ENCODE measurements at places on chromosomes 6 and 20.

- DNase-seq, result no peak
Measured at GRCh38 chr6:148811459-148811858, 64.6 kb downstream of the UST start.

- DNase-seq, result no peak
Measured at GRCh38 chr6:36455486-36456027, 12.8 kb downstream of the KCTD20 start.

GRCh38 chr6:35775031-35775430, 1.4 kb upstream of the CLPSL2 start:
- no peak for DNase-seq

DNA sequence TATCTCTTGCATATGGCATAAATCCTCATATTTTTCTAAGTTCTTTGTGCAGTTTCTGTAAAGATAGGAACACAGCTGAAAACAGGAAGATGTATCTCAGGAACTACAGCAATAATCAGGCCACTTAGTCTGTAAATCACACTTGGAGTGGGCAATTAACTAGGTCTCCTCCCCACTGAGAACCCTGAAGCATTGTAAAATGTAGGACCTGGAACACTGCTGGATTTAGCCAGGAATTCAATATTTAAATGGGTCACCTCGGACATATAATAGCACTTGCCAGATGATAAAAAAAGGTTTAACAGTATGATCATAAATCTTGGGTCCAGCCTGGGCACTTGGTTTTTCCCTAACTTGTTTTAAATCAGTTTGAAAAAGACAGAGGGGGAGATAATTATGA, 155.0 kb downstream of the GRM1 start:
- no peak for DNase-seq

DNA sequence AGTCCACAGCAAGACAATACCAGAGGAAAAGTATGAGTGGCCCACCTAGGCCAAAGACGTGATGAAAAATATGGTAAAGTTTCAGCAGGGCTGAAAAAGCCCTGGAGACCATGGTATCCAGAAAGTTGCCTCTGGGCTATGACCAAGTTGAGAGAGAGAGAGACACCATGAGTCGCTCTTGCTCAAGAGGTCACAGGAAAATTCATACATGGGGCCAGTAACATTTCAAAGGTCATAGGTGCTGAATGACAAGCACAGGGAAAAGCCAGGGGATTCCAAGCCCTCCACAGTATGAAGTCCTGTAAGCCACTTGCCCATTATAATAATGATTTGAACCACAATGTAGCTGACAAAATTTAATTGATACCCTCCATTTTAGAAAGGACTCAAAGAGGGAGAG, 657.7 kb upstream of the CITED2 start:
- no peak for DNase-seq

DNA sequence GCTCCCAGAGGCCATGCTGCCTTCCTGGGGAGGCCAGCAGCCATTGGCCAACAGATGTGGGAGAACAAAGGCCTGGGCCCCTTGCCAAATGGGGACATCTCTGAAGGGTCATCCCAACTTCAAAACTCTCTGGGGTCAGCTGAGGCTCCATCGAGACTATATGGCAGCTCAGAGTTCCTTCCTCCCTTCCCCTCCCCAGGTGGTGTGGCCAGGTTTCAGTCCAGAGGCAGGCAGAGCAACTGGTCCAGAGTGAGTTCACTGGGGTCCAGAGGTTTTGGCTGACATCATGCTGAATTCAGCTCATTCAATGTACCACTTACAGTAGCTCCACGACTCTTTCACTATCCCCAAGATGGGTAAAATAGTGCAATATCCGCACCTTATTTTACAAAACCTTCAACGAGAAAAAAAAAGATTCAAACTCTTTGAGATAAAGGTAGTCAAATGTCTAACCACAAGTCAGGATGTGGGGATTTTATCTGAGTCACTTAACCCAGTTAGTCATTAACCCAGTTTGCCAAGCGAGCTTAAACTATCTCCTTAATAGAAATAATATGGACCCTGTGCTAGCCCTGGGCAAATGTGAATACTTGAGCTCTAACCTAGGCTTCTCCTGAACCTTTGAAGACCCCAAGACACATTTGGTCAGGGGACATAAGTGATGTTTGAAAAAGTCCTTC, 108.4 kb upstream of the PLEKHG1 start:
- DNase-seq, result no peak

DNA sequence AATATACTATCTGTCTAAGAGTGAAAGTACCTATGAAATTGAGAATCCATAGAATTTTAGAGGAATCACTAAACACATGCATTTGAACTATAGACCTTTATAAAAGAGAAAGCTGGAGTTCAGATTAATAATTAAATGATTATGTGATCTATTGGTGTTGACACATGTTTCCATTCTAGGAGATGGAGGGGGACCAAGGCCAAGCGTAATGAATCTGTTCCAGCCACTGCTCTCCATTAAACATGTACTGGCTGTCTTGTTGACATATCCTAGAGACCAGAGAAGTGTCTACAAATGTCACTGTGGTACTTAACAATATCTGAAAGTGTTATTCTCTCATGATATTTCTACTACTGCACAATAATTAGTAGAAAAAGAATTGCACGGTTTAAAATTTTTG, 432.4 kb downstream of the BMP2 start:
- DNase-seq, result no peak

DNA sequence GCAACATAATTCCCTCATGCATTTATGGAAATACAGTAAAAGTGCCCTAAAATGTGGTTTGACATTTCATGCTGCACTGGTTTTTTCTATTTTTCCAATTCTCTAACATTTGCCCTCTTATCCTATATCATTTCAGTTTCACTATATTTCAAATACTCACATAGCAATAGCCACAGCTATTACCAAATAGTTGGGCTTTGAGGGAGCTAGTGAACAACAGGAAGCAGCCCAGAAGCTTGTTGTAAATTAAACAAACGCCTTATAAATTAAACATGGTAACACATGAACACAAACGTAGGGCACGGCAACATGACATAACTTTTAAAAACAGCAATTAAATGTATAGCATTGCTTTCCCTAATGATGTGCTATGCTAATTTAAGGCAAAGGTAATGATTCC, 469.0 kb downstream of the CDC5L start:
- no peak for DNase-seq

DNA sequence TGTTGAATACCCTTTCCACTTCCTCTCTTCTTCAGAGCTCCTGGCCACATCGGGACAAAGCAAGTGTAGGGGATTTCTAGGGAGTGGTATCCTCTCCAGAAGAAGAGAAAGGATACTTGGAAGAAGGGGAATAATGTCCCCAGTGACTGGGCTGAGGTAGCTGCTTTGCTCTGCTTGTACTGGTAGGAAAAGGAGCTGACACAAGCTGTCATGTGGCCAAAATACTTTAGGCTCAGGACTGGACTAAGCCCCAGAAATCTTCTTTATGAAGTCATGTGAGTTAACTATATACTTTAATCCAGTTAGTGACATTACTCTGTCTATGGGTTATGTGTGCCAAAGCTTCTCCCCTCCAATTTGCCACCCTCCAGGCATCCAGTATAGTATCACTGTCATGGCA, 40.5 kb downstream of the AKIRIN2 start:
- no peak for DNase-seq

- DNase-seq, result no peak
Measured at GRCh38 chr20:38727607-38728190, 3.4 kb downstream of the SLC32A1 start.

GRCh38 chr20:38218566-38218885, 42.0 kb downstream of the KIAA1755 start:
- DNase-seq, result no peak

DNA sequence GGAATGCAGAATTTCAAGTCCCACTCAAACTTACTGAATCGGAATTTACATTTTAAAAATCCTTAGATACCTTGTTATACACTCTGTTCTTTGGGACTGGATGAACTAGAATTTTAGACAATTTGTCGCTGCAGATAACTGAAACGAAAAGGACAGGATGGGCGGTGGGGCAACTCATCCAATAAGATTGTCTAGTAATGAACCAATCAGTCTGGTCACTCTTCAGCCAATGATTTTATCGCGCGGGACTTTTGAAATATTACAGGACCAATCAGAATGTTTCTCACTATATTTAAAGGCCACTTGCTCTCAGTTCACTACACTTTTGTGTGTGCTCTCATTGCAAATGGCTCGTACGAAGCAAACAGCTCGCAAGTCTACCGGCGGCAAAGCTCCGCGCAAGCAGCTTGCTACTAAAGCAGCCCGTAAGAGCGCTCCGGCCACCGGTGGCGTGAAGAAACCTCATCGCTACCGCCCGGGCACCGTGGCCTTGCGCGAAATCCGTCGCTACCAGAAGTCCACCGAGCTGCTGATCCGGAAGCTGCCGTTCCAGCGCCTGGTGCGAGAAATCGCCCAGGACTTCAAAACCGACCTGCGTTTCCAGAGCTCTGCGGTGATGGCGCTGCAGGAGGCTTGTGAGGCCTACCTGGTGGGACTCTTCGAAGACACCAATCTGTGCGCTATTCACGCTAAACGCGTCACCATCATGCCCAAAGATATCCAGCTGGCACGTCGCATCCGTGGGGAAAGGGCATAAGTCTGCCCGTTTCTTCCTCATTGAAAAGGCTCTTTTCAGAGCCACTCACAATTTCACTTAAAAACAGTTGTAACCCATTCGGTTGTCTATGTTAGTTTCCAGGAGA, 41.9 kb upstream of the HFE start:
- DNase-seq, result no peak

- DNase-seq, result no peak
Measured at GRCh38 chr6:114216789-114217467, 125.9 kb downstream of the HS3ST5 start.

DNA sequence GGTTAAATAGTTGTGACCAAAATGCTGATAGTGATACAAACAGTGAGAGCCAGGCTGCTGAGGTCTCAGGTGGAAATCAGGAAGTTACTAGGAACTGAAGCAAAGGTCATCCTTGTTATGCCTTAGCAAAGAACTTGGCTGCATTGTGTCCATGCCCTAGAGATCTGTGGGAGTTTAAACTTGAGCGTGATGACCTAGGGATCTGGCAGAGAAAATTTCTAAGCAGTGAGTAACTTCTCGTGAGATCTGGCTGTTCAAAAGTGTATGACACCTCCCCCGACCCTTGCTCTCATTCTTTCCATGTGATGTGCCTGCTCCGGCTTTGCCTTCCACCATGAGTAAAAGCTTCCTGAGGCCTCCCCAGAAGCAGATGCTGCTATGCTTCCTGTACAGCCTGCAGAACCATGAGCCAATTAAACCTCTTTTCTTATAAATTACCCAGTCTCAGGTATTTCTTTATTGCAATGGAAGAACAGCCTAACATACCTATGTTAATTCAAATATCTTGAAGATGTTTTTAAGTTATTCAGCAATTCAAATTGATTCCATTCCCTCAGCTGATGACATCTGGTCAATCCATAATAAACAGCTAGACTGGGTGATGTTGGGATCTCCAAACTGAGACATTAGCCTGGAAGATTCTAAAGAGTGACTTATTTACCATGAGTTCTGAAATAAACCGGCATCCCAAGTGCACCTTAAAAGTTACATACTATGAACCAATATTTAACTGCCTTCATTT, 33.8 kb downstream of the KIF16B start:
- no peak for DNase-seq

DNA sequence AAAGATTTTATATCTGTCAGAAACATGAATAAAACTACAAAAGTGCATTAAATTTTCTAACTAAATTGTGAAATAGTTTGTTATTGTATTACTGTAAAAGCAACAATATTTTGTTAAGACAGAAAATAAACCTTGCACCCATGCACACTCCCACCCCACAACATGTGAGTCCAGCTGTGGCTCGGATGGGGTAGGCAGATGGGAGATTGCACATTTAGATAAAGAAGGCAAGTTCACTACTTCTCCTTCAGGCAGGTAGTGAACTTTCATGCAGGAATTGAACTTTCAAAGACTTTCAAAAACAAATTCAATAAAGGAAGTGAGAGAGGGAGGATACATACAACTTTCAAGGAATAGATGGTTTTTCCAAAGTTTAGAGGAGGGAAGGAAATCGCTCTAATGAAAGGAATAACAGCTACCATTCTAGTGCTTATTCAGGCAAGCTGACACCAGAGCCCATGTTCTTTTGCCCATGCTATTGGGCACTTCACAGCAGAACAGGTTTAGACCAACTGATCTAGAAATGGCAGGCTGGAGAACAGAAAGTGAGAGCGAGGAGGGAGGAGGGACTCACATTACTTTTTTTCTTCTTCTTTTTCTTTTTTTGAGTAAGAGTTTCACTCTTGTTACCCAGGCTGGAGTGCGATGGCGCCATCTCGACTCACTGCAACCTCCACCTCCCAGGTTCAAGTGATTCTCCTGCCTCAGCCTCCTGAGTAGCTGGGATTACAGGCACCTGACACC, 28.5 kb downstream of the SF3B5 start:
- DNase-seq, result no peak

DNA sequence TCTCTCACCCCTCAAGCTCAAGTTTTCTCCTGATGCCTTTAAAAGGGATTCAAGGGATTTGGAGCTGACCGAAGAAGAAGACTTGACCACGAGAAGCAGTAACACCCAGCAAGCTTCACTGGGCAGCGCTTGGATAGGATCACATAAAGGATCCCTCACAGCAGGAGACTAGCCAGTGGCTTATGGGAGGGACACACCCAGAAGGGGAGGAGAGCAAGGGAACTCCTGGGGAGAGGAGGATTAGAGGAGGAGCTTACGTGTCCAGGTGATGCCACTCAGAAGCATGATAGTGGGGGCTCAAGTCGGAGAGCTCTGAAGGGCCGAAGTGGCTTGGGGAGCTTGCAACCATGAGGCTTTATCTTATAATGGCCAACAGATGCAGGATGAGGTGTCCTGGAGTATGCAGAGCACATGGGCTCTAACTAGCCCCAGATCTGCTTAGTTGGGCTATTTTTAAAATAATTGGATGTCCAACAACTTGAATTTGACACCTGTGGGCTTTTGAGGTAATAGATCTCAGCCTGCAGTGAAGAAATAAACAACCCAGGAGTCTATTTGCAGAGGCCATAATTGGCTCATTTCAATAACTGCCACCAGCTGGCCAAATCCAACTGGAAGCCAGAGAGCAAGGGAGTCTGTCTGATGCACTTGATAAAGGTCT, 137.9 kb upstream of the EXOC2 start:
- no peak for DNase-seq

GRCh38 chr6:91826128-91826527, 1239.3 kb upstream of the MAP3K7 start:
- no peak for DNase-seq

DNA sequence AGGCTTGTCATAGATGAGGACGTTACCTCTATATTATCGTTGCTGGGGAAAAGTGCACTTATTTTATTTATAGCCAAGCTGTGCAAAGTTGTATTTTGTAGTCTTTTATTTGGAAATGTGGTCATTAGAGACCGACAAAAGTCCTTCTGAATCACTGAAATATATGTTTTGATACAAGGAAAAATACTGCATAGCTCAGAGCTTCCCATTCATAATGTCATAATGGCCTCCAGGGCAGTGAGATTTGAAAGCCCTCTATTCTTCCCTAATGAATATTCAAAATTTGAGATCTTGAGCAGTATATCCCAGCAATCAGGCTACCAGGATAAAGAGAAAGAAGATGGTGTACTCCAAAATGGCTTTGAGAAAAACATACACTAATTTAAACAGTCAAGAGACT, 64.6 kb downstream of the CAP2 start:
- no peak for DNase-seq

GRCh38 chr6:139153855-139154254, 19.0 kb downstream of the HECA start:
- DNase-seq, result no peak

GRCh38 chr6:137414599-137414998, 79.6 kb downstream of the OLIG3 start:
- DNase-seq, result no peak

GRCh38 chr20:16020971-16021370, 552.3 kb downstream of the KIF16B start:
- DNase-seq, result no peak

- DNase-seq, result no peak
Measured at GRCh38 chr20:49825521-49826033, 12.9 kb downstream of the SLC9A8 start.
